Activated naive CD4-positive, alpha-beta T cell treated with anti-CD3 and anti-CD28 coated beads, Interleukin-2, amount 50 U/mL, for 72 hours (primary cell): ENCODE measurements at places on chromosomes 16 and 17. TPM values are rescaled to one million over a fixed set of nuclear protein-coding genes. Genes with fewer than 3 reads are reported as not detected.

DNA sequence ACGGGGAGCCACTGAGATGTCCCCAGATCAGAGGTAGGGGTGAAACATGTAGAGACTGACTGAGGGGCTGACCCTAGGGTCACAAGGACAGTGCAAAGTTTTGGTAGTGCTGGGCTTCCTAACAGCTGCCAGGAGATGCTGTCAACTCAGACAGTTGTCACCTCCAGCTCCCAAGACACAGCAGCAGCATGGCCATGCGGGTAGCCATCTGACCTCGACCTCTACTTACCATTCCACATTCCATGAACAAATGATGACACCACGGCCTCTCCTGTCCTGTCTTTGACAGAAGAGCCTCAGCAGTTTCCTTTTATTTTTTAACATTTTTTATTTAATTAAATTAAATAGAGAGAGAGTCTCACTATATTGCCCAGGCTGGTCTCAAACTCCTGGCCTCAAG lies 65.3 kb upstream of the NFAT5 start:
- peak; percentile 3 for DNase-seq

The SPHK1 gene
- 7.1 TPM for total RNA-seq

The CHST6 gene
- not detected for total RNA-seq

- peak; percentile 26 for DNase-seq
Measured at GRCh38 chr16:3004319-3004718, 8.4 kb upstream of the CLDN9 start.

The RNF167 gene
- 241 TPM for total RNA-seq

DNA sequence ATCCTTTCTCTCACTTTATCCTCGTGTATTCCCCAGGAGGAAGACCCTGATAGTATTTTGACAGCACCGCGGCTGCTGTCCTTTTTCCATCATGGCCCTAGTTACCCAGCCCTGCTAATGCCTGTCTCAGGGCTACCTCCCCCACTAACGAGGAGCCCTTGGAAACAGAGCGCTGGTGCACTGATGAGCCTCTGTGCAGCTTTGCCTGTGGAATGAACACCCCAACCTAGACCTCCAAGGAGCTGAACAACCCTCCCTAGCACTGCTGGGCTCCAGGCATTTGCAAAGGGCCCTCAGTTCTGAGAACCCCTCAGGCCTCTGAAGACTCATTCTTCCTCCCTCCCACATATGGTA lies 23.3 kb upstream of the CCL1 start:
- no peak for DNase-seq

DNA sequence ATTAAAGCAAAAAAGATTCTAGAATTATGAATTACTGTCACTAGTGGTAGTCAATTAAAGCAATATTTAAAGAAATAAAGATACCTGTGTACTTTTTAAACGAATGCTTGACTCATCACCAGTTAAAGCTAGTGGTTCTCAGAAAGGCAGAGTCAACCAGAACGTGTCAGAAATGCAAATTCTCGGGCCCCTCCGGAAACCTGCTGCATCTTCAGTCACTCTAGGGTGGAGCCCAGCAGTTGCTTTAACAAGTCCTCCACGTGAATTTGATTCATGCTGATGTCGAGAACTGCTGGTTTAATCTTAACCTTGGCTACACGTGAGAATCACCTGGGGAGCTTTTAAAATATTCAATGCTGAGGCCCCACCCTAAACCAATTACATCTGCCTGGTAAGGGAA lies 169.8 kb upstream of the SDK2 start:
- DNase-seq: no peak

DNA sequence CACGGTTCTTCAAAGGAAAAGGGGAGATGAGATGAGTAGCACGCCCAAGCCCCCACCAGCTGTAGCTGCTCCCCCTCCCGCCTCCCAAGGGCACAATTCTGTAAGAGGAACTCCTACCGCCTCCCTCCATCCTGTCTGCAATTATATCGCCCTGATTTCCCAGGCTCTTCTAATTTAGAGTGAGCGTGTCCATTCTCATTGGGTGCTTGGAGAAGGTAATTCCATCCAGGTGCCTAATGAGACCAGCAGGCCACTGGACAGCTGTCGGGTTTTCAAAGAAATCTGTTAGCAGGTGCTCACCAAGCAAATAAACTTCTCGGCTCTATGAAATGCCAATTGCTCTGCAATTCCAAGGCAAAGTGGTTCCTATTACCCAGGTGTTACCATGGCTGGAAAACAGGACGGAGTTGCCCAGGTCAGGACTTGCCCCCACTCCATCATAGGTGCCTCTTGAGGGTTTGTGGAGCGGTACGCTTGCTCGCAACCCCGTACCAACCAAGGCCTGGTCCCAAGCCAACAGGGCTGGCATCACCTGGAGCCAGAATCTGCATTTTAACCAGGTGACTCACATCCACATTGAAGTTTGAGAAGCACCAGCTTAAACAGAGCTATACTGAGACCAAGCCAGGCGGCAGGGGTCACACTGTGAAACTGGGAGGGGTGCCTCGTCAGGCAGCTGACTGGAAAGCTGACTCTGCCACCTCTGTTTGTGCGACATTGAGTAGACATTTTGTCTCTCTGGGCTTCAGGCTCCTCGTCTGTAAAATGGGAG lies 16.5 kb upstream of the MEAK7 start:
- no peak for DNase-seq

- peak; percentile 41 for DNase-seq
Measured at GRCh38 chr16:23060458-23061320, 88.6 kb downstream of the USP31 start.

The KIF19 gene
- not detected for total RNA-seq

The KDM6B gene
- 34.9 TPM for total RNA-seq

GRCh38 chr16:73428121-73428520 lies 380.2 kb upstream of the ZFHX3 start:
- no peak for DNase-seq

GRCh38 chr17:76197911-76198310 lies 42.4 kb downstream of the RNF157 start:
- DNase-seq: no peak

DNA sequence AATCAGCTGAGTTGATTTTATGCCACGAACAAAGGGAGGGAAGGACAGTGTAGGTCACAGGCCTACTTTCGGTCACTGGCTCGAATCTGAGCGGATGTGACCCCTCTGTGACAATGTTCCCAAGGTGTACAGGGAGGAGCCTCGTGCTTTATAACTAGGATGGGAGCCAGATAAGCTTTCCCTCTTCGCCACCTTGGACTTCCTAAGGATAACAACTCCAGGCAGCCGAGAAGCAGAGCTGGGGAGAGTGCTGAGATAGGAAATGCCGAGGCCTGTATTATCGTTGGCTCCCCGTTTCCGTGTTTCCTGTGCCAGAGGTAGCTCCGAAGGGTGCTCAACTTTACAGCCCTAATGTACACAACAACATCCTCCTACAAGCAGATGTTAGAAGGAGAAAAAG lies 217.8 kb upstream of the IRX3 start:
- DNase-seq: no peak

GRCh38 chr17:66637491-66637890 lies 197.4 kb upstream of the CACNG5 start:
- no peak for DNase-seq

DNA sequence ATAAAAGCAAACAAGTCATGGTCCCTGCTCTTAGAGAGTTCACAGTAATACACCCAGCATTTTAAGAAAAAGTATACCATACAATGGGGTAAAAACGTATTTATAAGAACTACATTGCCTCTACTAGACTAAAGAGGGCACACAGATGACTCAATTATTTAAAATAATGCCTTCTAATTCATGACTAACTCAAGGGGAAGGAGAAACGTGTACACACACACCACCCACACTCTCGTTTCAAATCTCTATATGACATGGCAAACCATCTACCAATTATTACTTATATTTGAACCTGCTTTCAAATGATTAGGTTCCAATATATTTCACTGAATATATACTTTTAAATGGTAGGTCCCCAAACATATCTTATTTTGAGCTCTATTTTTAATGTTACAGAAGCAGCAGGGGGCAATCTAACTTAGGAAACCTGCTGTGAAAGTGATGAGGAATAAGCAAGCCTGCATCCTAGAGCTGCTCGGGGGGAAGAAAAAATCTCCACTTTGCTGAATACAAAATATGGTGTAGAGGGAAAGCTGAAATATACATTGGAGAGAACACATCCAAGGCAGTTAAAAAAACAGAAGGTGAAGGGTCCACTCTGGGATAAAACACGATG lies 232.4 kb upstream of the PSMD7 start:
- DNase-seq: no peak

The GSDMA gene
- total RNA-seq: 1.1 TPM

DNA sequence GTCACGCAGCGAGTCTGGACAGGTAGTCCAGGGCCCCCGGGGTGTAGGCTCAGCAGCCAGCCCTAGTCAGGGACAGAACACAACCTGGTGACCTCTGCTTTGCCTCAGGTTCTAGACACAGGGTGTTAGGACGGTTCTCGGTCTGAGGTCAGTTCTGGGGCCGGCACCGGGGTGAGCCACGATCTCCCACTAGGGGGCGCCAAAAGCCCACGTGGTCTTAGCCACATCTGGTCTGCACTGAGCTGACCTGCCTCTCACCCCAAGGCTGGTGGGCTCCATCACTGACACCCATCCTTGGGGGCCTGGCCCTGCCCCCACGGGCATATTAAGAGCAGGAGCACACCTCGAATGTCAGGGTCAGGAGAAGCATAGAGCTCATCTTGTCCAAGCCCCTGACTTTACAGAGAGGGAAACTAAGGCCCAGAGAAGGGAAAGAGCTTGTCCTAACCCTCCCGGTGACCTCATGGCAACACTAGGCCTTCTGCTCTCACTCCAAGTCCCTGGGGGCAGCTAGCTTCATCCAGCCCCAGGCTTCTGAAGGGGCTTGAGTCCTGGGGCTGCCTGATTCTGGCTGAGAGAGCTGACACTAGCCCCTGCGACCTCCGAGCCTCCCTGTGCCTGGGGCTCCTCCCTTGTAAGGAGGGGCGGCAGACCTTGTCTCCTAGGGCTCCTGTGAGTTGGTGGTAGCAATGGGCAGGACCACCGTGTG lies 9.0 kb downstream of the SLC5A10 start:
- peak; percentile 81 for DNase-seq

DNA sequence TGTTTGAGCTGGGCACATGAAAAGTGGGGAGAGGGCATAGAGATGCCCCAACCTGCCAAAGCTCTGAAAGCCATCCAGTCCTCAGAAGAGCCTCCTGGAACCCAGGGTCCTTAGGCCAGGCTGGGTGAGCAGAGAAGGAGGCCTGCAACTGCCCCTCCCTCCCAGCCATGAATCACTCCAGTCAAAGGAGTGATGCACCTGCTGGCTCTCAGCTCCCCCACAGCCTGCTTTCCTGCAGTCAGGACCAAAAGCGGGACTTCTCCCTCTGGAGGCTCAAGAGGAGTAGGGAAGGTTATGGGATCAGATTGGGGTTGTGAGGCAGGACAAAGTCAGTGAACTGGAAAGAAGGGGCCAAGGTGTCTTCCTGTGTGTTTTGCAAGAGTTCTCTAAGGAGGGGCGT lies 145.6 kb downstream of the TMEM132E start:
- no peak for DNase-seq

GRCh38 chr16:21277045-21277926 lies 804 bp downstream of the CRYM start:
- DNase-seq: no peak

- DNase-seq: no peak
Measured at GRCh38 chr17:12485361-12485906, 180.3 kb upstream of the MYOCD start.

The LRRC37A3 gene
- 16.4 TPM for total RNA-seq

DNA sequence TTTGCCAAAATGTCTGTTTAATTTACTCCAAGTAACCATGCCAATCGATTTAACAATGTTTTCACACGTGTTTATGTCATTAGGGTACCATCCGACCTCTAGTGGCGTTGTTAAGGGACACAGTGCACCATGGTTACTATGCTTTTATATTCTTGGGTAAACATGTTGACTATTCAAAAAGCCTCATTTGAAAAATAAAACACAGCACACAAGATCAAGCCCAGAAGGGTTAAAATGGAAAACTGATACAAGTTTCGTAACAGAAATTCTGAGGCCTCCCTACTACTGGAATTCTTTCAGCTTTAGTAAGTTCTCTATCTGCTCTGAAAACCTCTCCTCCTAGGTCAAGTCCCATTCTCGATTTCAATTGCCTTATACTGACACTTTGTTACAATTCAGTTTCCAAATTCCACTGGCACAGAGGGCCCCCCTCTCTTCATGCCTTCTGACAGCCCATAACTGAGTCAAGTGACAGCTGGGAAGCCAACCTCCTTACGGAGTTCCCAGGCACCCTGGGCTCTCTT lies 2.1 kb downstream of the CFAP20 start:
- DNase-seq: no peak

DNA sequence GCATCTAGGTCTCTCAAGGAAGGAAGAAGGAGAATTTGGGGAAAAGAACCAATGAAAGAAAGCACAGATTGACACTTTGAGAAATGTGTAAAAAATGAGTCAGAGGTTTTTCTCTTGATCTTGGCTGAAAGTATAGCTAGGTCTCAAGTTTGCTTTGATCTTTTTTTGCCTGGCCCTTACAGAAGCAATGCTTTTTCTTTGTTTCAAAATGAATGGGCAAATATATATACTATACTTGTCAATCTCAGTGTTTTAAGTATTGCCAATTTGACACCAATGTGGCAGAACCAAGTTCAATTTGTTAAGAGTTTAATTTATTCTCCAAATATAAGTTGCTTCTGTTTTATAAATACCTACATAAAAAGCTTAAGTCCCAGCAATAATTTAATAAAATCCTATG lies 119.6 kb downstream of the PPM1E start:
- DNase-seq: no peak
